Fibroblast of skin of left quadriceps (primary cell): ENCODE measurements at places on chromosomes 2 and 18.

DNA sequence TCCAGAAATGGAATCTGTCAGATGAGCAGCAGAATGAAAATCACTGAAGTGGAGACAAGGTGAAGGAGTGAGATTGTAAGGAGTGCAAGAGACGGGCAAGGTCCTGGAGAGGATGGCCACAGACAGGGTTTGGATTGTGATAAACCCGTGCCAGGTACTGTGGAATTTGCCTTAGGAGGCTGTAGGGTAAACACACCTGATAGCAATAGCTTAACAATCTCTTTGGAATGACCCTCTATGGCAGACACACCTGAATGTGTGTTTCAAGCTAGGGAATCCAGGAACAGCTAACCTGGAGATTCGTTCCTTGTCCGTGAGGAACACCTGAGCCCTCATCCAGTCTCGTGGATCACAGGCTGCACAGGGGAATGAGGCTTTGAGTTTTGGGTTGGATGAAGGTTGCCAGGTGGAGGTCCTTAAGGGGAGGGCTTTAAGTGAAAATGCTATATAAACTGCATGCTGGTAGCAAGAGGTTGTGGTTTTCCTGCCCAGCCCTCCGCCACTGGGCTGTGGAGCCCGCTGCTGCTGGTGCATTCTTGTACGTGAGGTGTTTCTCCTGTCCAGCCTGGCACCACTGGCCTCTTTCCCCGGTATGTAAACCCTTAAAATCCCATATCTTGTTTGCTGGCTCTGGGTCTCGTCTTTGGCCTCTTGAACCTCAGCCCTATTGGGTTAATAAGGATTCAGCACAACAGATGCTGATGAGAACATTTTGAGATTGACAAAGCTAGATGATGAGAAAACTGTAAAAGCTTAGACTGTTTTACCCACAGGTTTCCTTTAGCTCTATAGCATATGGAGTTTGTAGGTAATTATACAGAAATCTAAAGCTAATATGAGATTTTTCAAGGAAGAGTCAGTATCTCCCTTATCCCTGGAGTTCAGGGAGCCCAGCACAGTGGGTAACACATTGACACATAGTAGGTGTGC, 117.9 kb downstream of the ARHGAP15 start:
- no peak for DNase-seq

GRCh38 chr2:196372811-196373664, 201.7 kb upstream of the STK17B start:
- DNase-seq, result no peak

DNA sequence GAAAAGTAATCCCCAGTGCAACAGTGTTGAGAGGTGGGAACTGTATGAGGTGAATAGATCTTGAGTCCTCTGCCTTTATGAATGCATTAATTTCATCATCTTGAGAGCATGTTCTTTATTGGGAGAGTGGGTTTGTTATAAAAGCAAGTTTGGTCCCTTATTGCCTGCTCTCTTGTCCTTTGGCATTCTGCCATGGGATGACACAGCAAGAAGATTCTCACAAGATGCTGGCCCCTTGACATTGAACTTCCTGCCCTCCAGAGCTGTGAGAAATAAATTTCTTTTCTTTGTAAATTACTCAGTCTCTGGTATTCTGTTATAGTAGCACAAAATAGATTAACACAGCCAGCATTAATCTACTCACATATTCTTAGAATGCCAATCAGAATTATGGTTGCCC, 108.6 kb downstream of the EHBP1 start:
- peak; percentile 59 for DNase-seq

GRCh38 chr18:48753691-48754090, 197.1 kb downstream of the SMAD7 start:
- DNase-seq, result no peak

- DNase-seq, result no peak
These were observed 47.1 kb downstream of the HS6ST1 start for GRCh38 chr2:128271597-128271910.

DNA sequence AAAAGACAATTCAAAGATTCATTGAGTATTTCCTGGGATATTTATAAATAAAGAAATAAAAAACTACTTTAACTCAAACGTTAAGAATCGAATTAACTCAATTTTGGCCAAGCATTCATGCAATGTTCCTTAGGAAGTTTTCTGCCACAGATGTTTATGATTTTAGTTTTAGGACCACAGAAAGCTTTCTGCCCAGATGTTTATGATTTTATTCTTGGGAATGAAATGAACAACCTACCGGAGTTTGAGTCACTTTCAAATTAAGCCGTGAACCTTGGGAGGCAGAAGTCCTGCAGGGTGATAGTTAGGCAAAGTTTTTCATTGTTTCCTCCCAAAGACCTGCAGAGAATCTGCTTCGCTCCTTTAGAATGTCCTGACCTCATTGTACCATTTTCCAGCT, 34.7 kb upstream of the MBP start:
- DNase-seq, result peak; percentile 66

DNA sequence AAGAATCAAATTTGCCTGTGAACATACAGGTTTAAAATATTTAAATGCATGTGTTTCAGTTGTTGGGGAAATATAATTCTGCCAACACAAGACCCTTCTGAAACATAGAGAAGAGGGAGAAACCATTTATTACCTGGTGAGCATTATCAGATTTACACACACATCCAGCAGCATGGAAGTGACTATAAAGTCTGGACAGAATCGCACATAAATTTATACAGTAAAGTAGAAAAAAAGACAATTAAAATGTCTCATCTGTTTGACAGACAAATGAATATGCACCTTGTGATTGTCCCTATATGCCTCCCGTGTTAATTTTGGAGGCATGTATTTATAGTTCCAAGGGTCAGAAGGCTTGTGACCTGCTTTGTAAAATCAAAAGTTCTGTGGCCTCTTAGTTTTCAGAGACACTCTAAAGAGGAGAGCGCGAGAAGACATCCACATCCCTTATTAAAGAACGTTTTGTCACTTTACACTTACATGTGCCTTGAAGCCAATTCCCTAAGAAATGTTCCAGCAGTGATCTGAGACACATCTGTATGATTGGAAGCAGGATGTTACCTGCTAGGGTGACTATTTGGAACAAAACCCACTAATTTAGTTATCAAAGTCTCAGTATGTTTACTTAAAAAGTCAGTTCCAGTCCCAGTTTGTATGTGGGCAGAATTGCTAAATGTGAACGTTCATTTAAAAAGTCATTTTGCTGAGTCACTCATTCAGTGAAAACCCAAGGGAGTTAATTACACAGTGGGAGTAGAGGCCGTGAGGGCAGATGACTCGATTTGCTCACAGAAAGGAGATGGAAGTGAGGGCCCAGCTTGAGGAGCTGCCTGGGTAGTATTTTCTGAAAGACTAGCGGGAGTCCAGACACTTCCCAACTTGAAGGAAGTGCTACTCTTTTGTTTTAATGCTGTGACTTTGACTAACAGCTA, 527.6 kb upstream of the MEX3C start:
- DNase-seq, result peak; percentile 5

DNA sequence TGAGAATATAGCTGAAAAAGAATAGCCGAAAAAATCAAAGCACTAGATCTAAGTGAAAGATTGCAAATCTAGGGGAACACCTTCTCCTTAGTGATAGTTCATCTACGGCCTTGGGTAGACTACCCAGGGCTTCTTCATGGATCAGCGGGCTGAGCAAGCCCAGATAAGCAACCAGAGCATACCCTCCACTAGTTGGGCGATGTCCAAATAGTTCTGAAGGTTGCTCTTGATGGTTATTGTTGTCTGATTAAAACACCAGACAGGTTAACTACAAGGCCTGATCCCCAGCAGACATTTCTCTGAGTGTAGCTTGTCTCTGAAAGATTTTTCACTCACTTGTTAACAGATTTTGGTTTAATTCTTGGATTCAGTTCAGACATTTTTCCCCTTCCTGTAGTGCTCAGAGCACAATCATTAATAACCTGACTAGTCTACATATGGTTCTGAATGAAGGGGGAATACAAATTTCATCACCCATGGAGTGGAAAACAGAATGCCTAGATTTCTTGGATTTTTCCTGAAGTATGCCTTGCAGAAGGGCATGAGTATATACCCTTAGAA, 99.6 kb downstream of the BABAM2 start:
- DNase-seq, result peak; percentile 63

GRCh38 chr2:187206071-187206470, 242.0 kb downstream of the CALCRL start:
- no peak for DNase-seq

GRCh38 chr2:144111437-144111836, 408.5 kb downstream of the ZEB2 start:
- no peak for DNase-seq

DNA sequence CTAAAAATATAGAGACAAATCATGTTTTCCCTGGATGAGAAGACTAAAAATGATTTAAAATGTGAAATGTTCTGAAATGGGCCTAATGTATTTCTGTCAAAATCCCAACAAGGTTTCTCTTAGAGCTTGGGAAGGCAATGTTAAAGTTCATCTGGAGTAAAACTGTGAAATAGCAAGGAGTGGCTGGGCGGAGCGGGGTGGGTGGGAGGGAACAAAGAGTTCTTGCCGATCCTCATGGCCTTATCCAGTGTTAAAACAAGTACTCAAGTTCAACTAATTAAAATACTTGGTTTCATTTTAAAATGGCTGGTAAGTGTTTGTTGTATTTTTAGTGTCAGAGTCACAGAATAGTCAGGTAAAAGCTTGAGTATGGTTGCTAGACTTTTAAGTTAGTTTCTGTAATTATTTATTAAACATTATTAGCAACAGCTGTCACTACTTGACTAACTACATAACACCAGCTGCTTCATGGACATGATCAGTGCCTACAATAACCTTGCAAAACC, 87.3 kb downstream of the RTN4 start:
- DNase-seq, result no peak

DNA sequence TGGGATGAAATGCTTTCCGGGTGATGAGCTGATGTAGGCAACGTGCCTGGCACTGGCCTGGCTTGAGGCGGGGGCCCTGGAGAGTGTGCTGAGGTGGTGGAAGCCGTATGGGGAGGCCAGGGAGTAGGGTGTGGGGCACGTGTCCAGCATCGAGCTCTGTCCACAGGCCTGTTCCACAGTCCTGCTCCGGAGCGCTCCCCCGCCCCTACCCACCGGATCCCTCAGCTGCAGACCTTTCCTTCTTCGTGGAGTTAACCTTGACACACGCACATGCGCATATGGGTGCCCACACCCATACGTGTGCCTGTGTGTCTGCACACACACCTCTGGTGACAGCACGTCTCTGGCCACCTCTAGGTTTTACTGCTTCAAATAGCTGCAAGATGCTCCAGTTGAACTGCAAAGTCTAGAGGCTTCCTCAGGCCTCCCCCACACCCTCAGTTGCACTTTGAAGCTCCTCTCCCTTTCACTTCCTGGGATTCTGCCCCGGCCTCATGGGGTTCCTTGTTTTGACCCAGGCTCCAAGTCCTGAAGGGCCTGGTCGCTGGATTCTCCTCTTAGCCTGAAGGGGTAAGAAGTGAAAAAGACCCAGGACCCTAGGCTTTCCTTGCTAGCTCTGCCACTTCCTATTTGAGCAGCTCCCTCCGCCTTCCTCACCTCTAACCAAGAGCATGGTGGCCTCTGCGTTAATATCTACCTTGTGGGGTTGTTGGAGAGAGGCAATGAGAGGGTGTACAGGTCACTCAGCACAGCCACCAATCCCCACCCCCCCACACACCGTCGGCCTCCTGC, 49.5 kb downstream of the INHBB start:
- DNase-seq, result no peak

DNA sequence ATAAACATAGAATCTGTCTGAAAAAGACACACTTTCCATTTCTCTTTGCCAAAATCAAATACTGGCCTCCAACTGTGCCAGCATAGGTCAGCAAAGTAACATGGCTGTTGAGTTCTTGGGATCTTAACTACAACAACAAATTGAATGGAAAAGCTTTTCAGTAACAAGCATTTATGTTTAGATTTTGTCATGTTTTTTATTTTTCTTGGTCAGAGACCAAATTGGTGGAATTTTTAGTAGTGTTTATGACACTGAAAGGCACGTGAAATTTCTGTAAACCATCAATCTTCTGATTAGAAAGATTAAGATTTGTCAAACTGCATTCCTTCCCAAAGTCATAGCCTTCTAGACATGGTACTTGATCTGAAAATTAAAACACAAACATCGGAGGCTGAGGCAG, 77.6 kb downstream of the PDE1A start:
- no peak for DNase-seq

- DNase-seq, result no peak
These were observed 32.3 kb upstream of the OLA1 start for GRCh38 chr2:174280596-174280995.

DNA sequence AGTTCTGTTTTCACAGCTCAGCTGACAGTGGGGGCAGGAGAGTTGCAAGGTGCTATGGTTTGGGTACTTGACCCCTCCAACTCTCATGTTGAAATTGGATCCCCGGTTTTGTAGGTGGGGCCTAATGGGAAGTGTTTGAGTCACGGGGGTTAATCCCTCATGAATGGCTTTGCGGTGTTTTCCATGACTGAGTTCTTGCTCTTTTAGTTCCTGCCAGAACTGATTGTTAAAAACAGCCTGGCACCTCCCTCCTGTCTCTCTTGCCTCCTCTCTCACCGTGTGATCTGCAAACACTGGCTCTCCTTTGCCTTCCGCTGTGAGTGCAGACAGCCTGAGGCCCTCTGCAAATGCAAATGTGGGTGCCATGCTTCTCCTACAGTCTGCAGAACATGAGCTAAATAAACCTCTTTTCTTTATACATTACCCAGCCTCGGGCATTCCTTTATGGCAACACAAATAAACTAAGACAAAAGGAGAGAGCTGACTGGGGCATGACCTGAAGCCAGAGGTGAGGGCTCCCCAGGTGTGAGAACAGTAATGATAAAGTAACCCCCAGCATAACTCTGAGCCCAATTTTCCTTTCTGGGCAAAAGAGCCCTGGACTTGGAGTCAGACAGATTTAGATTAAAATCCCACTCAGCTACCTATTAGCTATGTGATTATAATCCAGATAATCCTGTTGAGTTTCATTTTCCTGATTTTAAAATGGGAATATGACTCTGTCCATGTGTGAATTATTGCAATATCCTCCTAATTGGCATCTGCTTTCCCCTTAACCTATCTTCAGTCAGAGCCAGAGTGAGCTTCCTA, 64.9 kb upstream of the CAPN13 start:
- DNase-seq, result no peak

DNA sequence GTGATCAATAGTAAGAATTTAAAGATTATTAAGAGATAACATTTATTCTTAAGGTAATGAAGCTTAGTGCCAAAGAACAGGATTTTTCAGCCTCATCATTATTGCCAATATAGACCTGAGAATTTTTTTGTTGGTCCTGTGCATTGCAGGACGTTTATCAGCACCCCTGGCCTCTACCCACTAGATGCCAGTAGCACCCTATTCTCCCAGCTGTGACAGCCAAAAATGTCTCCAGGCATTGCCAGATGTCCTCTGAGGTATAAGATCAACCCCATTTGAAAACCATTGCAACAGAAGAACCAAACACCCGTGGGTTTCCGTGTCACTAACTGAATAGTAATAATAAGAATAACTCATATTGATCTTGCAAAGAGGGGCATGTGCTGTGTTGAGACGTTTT, 700.0 kb upstream of the SOX11 start:
- DNase-seq, result peak; percentile 3

DNA sequence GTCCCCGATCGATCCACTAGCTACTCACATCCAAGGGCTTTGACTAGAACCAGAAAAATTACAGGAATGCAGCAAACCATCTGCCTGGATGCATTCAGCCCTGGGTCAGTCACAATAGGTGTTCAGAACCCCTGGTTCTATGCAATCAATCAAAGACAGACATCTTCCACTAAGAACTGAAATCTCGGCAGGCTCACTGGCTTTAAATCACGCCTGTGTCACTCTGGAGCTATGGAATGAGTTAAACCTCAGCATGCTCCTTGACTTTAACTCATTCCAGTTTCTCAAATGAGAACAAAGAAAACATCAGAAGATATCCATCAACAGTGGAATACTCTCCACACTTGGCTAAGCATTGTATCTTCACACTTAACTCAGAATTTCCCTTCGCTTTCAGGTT, 68.1 kb upstream of the SPTBN1 start:
- DNase-seq, result no peak
